ENCODE measurements at places on chromosomes 3 and 15. TPM values are rescaled to one million over a fixed set of nuclear protein-coding genes. Genes with fewer than 3 reads are reported as not detected.

The GPR156 gene
- polyA plus RNA-seq = not detected

The IQCF5 gene
- polyA plus RNA-seq = not detected

DNA sequence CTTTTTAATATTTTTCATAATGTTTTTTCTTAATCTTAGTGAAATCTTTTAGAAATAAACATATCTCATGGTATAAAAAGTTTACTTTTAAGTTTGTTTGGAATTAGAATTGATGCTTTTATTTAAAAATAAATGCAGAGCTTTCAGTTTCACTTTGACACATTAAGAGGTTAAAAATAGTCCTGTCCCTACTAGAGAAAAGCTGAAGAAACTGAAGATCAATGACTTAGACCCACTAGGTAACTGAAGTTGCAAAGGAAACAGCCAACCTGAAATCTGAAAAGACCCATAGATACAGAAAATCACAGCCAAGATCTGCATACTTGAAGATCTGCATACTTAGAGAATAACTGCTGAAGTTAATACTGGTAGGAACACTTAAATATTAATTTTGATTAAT is 237.6 kb downstream of the RAP2B start:
- no peak for DNase-seq

DNA sequence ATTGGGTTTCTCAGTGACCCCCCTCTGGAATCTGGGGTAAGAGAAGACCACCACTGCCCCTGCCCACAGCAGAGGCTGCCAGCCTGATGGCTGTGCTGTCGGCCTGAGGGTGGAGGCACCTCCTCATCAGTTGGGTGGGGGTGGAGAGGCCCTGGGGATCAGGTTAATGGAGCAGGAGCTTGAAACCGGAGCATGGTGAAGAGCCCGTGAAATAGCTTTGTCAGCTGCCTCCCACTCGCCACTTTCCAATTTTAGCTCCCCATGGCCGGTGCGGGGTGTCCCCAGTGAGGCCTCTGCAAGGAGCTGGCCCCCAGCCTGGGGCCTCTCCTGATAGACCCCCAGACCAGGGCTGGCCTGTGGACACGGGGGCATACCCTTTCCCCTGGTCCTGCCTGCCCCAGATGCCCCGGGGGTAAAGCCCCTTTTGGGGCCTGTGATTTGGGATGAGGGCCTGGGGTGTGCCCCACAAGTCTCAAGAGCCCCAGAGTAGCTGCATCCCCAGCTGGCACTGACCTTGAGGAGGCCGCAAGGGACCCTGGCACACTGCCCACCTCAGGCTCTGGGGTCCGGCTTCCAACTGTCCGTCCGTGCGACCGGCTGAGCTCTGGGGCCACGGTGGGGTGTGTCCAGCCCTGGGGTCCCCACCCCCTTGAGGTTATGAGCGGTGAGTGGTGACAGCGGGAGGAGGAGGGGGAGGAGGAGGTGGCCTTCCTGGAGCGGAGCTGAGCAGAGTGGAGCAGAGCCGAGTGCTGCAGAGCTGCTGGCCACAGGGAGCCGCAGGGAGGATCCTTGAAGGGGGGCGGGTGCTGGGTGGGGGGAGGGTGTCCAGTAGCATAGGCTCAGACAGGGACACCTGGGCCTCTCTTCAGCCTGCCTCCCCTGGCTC is at the start of gene HHATL:
Gene HHATL (minus strand): TSS at position 733 of the 886 bp plus-strand sequence. CDS start 1,972 bp downstream, outside the sequence.
- no peak for DNase-seq

- DNase-seq = no peak
Observed at GRCh38 chr15:61755467-61755866, 304.8 kb downstream of the VPS13C start.

DNA sequence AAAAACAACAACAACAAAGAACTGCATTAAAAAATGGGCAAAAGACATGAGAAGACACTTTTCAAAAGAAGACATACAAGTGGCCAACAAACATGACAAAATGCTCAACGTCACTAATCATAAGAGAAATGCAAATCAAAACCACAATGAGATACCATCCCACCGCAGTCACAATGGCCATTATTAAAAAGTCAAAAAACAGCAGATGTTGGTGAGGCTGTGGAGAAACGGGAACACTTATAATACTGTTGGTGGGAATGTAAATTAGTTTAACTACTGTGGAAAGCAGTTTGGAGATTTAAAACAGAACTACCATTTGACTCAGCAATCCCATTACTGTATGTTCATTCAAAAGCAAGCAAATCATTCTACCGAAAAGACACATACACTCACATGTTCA is 15.1 kb downstream of the EIF1B start:
- no peak for DNase-seq

- no peak for DNase-seq
Observed at GRCh38 chr3:30986551-30986950, 92.1 kb upstream of the GADL1 start.

- no peak for DNase-seq
Observed at GRCh38 chr15:89002281-89002761, 85.9 kb upstream of the ABHD2 start.

DNA sequence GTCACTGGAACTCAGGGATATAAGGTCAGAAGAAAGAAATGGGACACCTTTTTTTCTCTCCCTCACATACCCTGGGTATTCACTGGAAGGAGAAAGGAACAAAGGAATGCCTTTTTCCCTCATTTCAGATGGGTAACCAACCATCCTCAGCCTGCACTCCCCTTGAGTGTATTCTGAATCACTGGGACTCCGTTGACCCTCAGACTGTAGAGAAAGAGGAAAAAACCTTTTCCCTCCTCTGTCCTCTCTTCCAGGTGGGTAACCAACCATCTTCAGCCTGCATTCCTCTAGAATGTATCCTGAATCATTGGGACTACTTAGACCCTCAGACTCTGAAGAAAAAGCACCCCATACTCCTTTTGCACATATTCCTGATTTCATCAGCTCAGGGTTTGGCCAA is 11.4 kb downstream of the PRR20G start:
- no peak for DNase-seq

DNA sequence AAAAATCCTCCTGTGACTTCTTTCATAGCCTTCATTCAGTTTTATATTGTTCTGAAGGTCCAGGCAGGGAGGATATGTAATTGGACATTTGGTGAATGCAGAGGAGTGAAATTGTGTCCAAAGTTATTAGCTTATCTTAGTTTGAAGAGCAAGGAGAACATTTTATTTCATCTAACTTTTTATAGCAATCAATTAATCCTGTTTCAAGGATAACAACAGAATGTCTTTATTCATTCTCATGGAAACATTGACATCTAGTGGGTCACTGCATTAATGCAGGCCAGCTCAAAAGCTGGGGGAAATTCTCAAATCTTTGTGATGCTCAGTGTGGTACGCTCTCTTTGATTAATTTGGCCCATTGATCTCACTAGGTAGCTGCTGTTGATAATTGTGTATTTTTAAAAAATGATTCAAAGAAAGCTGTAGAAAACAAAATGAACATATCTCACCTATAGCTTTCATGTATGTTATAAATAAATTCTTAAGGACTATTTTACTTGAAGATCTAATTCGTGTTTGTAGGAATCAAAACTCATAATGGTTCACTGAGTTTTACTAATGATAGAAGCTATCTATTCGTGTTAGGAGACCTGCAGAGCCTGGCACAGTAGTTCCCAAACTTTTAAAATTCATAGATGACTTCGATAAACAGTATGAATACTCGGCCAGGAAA is 150.8 kb upstream of the KCNMB2 start:
- no peak for DNase-seq

DNA sequence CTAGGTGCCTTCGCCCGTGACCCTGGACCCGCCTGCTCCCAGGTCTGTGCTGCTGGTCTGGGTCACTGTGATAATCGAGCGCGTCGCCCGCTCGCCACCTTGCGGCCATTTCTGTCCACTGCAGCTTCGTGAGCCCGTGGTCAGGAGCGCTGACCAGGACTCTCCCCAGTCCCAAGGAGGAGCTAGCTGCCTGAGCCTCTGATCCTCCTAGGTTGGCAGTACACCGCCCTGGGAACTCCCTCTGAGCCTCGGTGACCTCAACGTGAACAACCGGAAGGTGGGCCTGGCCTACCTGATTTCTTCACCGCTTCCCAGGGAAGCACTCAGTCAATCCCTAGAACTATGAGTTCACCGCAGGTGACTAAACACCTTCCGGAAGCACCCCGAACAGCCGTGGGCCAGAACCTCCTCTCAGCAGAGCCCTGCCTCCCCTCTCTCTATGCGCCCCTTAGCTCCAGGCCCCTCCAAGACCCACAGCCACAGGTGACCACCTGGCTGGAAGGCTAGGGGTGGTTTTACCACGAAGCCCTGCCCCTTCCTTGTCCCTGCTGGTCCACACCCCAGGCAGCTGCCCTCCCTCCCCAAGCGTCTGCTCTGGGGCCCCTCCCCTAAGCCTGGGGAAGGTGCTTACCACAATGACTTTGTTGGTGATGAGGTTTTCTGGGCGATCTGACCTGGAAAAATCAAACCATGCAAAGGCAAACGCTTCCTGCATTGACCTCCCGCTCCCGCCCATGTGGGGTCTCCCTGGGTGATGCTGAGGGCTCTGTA is 9.7 kb downstream of the PLA2G4D start:
- peak; percentile 75 for DNase-seq

GRCh38 chr15:34927726-34928125 is 41.8 kb downstream of the AQR start:
- no peak for DNase-seq

Measured in liver (tissue), 10 donors.